Stimulated activated CD4-positive, alpha-beta T cell treated with anti-CD3 and anti-CD28 coated beads, Interleukin-15, amount 100 ng/mL, for 1 hour (primary cell): ENCODE measurements at places on chromosomes 6 and 20.

DNA sequence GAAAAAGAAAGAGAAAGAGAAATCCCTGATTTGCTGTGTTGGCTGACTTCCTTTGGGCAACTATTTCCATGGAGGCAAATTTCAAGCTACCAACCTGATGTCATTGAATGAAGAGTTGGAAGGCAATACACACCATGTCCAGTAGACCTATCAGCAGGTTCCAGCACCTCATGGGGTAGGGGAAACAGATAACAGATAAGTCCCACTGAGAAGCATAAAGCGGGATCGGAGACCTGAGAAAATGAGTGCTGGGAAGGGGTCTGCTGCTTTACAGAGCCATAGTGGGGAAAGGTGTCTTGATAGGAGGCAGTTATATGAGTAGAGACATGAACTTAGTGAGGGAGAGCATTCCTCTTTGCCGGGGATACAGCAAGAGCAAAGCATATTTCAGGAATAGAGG is 244.9 kb downstream of the PLCB1 start:
- no peak for DNase-seq

GRCh38 chr6:157326979-157327378 is 3.7 kb upstream of the TMEM242 start:
- no peak for DNase-seq

DNA sequence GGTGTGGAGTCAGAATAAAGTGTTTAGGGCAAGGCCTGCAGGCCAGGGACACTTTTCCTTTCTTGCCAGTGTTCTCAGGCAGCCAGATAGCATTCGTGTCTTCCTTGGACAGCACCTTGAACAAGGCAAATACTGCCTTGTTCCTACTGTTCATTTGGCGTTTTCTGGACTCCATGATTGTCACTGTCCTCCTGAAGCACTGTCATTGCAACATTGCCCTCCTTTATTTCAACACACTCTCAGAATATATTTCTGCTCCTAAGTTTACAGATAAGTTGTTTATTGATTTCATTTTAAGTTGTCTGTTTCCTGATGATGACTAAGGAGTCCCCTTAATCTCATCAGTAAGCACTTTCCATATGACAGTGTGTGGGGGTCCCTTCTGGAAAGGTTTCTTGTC is 15.1 kb upstream of the DEF6 start:
- no peak for DNase-seq

GRCh38 chr6:138577151-138577915 is 78.0 kb upstream of the NHSL1 start:
- no peak for DNase-seq

GRCh38 chr6:146985111-146985510 is 219.1 kb upstream of the STXBP5 start:
- DNase-seq = no peak

GRCh38 chr6:26028746-26029569 is 58.3 kb upstream of the HFE start:
- DNase-seq = no peak

DNA sequence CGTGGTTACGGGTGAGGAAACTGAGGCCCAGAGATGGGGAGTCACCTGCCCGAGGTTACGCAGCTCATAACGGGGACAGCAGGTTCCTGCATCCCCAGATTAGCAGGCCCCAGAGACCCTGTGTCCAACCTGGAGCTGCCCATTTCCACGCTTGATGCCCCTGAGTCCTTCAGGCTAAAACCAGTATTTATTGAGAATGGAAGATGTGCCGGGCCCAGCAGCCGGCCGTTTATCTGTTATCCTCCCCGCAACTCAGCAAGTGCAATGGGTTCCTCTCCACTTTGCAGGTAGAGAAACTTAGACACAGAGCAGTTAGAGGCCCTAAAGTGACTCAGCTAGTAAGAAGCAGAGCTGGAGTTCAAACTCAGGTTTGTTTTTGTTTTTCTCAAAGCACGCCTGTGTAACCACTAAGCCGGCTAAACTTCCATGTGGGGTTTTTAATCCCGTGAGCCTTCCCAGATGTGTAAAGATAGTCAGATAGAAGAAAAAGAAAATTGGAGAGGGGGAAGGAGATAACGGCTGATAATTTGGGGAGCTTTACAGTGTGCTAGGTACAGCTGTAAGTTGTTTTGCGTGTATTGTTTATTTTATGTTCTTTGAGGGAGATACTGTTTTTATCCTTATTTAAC is 775 bp downstream of the PFDN4 start:
- no peak for DNase-seq

GRCh38 chr6:129130106-129130505 is 247.2 kb downstream of the LAMA2 start:
- DNase-seq = no peak

GRCh38 chr20:25045343-25045712 is 12.6 kb downstream of the ACSS1 start:
- no peak for DNase-seq

GRCh38 chr20:63126876-63127699 is 88.8 kb downstream of the YTHDF1 start:
- no peak for DNase-seq

DNA sequence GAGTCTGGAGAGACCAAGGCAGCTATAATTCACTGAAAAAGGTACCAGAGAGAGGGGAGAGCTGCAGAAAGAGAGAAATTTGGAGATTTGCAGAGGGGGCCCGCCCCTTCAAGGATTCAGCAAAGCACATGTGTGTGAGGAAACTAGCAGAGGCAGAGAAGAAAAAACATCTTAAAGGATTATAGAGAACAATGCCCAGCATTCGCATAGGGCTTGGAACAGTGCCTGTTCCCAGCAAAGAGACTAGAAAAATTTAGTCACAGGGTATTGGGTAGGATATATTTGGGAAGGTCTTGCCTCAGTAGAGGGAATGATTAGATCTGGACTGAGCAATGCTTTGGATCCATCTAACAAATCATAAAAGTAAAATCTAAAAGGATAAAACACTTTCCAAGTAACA is 44.0 kb downstream of the SRPK1 start:
- DNase-seq = no peak

DNA sequence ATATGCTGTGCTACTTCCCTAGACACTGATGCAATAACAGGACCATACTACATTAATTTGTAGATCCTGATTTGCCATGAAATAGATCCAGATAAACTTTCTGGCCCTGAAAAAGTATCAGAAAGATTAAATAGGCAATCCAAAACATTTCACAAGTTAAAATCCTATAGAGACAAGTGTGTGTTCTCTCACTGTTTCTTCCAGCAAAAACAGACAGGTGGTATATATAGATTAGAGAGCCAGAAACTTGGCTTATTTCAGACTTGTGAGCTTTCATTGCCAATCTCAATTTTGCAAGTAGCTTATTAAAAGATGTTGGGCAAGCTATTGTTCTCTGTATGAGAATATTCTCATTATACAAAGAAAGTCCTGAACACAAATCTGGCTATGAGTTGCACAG is 289.1 kb upstream of the MANEA start:
- no peak for DNase-seq

- no peak for DNase-seq
These were observed 79.6 kb downstream of the CDK19 start for GRCh38 chr6:110735666-110736065.

DNA sequence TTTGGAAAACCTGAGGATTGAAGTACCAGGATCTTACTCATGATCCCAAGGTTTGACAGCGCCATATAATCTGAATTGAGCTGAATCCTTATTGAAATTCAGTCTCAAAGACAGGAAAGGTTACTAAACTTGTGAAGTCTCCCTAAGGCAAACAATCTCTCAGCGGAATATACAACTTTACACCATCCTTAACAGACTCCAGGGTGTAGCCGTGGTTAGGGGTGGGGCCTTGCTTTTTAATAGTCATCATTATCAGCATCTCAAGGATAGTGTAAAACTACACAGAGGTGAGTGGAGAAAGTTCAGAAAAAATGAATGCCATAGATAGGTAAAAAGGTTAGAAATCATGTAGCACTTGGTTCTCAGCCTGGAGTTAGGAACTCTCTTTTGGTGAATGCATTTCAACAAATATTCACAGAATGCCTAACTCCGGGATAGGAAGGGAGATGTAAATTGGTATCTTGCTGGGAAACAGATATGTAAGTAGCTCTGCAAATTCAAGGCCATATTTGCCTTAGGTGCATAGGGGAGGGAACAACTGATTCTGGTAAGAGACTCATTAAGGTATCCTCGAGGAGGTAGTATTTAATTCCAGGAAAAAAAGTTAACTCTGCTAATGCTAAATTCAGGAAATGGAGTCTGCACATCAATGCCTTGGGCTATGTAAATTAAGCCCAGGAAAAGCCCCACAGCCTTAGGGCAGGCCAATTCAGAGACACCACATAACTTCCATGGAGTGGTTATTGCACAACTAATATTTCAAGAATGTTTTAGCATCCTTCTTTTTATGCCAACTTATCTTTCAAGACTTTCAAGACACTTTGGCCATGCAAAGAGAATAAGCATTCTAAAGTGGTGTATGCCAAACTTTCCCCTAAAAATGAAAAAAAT is 61.6 kb downstream of the SNAP25 start:
- DNase-seq = no peak

DNA sequence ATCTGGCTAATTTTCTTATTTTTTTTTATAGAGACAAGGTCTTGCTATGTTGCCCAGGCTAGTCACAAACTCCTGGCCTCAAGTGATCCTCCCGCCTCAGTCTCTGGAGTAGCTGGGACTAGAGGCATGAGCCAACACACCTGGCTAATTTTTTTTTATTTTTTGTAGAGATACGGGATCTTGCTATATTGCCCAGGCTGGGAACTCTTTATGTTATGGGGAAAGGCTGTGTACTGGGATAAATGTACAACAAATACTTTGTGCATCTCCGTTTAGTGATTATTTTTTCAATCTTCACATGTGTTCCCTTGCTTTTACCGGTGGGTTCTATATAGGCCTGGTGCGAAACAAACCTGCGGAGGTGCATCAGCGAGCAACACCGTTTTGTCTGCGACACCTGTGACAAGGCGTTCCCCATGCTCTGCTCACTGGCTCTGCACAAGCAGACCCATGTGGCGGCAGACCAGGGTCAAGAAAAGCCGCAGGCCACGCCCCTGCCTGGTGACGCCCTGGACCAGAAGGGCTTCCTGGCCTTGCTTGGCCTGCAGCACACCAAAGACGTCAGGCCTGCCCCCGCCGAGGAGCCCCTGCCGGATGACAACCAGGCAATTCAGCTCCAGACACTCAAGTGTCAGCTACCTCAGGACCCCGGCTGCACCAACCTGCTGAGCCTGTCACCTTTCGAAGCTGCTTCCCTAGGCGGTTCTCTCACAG is 84.2 kb downstream of the SSR1 start:
- DNase-seq = no peak

DNA sequence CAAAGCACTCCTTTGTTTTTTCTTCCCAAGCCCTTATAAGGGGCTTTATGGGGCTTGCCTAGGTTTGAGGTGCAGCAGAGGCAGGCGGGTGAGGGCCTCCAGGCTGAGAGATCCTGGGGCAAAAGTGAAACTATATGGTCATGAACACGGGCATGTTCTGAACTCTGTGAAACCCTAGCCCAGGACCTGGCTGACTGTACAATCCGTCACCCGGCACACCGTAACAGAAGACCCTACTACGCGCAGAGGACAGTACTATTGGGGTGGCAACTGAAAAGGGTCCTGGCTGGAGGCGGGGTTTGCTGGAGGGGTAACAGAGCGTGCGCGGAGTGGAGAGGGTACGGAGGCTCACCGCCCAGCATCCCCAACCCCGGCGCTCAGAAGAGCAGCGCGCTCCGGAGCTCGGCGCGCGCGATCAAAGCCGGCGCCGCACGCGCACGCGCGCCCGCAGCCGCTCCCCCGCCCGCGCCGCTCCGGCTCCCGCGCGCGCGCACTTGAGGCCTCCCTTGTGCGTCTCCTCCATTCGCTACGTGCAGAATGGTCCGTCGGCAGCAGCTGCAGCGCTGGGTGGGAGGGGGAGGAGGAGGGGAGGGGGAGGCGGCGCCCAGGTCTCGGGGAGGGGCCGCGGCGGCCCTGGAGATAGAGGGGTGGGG is 54.2 kb downstream of the MRPL14 start:
- peak; percentile 43 for DNase-seq

DNA sequence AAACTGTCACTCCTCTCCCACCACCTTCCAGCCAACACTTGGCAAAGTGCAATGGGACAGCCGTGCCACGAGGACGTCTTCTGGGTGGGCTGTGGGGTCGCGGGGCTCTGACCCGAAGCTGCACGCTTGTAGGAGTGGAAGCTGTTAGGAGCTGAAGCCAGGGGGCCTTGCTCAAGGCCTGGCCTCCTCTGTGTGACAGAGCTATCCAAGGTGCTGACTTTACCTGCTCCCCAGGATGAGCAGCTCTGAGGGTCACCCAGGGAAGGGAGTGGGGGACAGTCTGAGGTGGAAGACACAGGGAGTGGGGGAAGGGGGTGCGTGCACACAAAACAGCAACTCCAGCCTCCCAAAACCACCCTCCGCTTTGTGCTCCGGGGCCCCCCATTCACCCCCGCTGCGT is 17.5 kb upstream of the CHRNA4 start:
- DNase-seq = no peak

DNA sequence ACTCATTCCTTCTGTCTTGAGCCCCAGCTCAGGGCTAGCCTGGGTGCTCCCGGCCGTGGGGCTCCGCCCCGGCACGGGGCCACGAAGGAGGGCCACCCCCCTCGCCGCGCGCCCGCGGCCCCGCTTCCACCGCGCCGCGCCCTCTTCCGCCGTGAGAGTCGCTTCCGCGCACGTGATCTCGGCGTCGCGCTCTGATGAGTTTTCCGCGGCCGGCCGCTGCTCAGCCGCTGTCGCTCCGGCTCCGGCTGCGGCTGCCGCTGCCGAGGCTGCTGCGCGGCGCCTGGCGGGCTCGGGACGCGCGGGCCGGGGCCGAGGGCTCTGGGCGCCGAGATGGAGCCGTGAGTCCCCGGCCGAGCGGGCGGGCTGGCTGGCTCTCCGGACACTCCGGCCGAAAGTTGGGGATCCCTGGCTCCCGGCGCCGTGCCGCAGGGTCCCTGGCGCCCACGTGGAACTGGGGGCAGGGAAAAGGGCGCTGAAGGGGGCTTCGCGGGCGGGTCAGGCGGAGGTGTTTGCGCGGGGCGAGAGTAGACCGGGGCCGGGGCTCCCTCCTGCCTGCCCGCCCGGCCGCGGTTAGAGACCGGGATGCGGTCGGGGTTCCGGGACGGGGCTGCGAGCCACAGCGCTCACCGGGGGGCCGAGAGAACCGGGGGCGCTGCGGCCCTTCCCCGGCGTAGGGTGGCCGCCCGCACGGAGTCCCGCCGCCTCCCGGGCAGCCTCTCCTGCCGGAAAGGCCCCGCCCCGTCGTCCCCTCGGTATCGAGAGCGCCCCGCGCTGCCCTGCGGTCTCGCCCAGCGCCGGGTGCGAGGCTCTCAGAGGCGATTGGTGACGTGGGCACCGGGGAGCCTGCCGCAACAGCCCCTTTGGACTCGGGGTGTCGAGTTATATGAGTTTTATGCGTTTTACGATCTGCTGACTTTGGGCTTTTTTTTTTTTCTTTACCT is at the start of gene TMEM181:
TMEM181 (plus strand) TSS at position 197 of the 941 bp plus-strand sequence; CDS start at position 331, 134 bp downstream.
- DNase-seq = peak; percentile 83

DNA sequence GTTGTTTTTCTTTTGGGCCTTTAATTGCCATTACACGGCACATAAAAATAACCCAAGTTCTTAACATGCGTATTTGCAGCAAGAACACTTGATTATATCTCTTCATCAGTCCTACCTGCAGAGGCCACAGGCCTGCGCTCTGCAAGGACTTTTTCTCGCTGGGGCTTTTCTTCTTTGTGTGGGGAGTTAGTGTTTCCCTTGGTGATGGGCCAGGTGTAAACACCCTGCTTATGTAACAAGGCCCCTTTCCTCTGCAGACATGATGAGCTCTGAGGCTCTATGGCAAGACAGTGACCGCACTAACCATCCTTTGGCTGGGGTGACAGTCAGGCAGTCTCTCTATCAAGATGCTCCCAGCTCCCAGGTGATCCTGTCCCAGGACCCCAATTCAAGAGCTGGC is 97.8 kb upstream of the PCSK2 start:
- DNase-seq = no peak
